ENCODE measurements at places on chromosomes 4 and X.

- no peak for DNase-seq
Observed at GRCh38 chr4:94536649-94537469, 85.1 kb downstream of the PDLIM5 start.

GRCh38 chr4:25421816-25422525, 44.9 kb downstream of the ANAPC4 start:
- no peak for DNase-seq

DNA sequence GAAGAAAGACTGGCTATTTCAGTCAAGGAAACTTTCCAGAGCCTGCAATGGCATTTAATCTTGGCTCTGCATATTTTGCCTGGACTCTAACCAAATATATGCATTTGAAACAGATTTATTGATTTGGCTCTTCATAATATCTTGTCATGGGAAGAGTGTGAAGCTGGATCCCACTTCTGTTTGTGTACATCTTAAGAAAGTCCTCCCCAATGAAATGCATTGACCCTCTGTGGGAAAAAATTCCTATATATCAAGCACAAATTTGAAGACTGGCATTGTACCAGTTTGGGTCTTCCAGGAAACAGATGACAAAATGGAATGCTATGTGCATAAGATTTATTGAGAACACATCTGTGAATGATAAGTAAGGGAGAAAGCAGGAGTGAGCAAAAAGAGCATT, 897.3 kb upstream of the TENM3 start:
- DNase-seq: no peak

GRCh38 chr4:25029479-25030276, 1.1 kb downstream of the LGI2 start:
- no peak for DNase-seq

DNA sequence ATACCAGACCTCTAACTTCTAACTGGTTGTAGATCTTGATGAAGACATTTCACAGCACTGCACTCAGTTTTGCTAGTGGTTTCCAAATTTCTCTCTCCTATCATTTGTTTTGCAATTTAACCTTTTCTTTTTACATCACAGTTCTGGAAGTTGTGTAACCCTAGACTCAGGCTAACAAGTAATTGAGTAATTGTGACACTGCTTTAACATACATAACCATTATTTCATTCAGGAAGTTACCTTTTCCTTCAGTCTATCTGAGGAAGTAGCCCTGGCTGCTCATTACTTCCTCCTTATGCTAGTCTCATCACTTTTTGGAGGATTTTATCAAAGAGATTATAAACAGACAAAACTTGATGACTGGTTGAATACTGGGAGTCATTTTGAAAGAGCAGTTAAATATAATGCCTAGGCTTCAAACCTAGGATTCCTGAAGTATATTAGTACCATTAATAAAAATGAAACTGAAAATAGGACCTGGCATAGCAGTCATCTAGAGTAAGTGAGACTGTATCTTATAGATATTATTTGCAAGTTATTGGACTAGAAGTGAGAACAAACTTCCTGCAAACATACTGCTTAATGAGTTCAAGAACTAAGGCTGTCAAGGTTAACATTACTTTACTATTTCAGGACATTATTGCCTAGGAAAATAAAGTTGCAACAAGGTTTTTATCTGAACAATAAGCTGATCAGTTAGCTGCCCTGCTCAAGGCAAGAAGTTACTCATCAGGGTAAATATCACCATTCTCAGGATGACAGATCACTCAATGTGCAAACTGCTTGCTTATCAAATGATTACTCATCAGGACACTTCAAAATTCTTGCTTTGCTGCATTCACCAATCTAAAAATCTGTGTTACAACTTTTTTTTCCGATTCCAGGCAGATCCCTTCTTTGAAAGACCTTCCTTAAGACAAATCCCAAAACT, 25.6 kb upstream of the TEX13C start:
- DNase-seq: no peak

Measured in activated naive CD4-positive, alpha-beta T cell treated with Interleukin-2 at 50 U/mL for 16 hours (primary cell).